ENCODE measurements at places on chromosomes 3 and 15. TPM values are rescaled to one million over a fixed set of nuclear protein-coding genes. Genes with fewer than 3 reads are reported as not detected.

The SERPINI2 gene
- total RNA-seq, result not detected

The CHRM5 gene
- total RNA-seq, result not detected

The CAV3 gene
- not detected for total RNA-seq

The POTEB3 gene
- not detected for total RNA-seq

The ATP8B4 gene
- not detected for total RNA-seq

The ST3GAL6 gene
- total RNA-seq, result 1.5 TPM

The SKOR1 gene
- total RNA-seq, result 0.17 TPM

The SLC7A14 gene
- not detected for total RNA-seq

The PTH1R gene
- not detected for total RNA-seq

The PLOD2 gene
- 149 TPM for total RNA-seq

The CD86 gene
- not detected for total RNA-seq

The SAMD7 gene
- total RNA-seq, result not detected

The CCR9 gene
- total RNA-seq, result not detected

The CLDN18 gene
- not detected for total RNA-seq

The SI gene
- not detected for total RNA-seq

The GOLGA8J gene
- not detected for total RNA-seq

The CNTN3 gene
- total RNA-seq, result 3.5 TPM

The C3orf33 gene
- total RNA-seq, result 3.6 TPM

The ITIH1 gene
- not detected for total RNA-seq

The KIF23 gene
- 50.2 TPM for total RNA-seq

The ZSCAN2 gene
- total RNA-seq, result 4.3 TPM

The MYO5C gene
- 29.4 TPM for total RNA-seq

The CPLX3 gene
- not detected for total RNA-seq

The GPR27 gene
- 6.3 TPM for total RNA-seq

The PLCH1 gene
- total RNA-seq, result 0.12 TPM

The EHD4 gene
- total RNA-seq, result 27.1 TPM

The TYRO3 gene
- 12.3 TPM for total RNA-seq

The GOLGA8S gene
- 0.16 TPM for total RNA-seq

The DMXL2 gene
- 13.6 TPM for total RNA-seq

The VPS18 gene
- 13.2 TPM for total RNA-seq

The PRTG gene
- 3.5 TPM for total RNA-seq

The RAB6B gene
- 1.1 TPM for total RNA-seq

The SUCNR1 gene
- not detected for total RNA-seq

The TEX264 gene
- total RNA-seq, result 46.4 TPM

The SPINT1 gene
- 57.9 TPM for total RNA-seq

The GPR156 gene
- 1.0 TPM for total RNA-seq

The CLDN1 gene
- total RNA-seq, result 197 TPM

The MAP6D1 gene
- 1.9 TPM for total RNA-seq

Measured in MCF 10A (cell line).